ENCODE measurements at places on chromosomes 5 and 9.

- H3K4me3 ChIP-seq, result no peak overlapping the region
- peaks cover 41% of the 10 kb centered on the region for H3K27me3 ChIP-seq
- H3K4me1 ChIP-seq, result no peaks in the 10 kb centered on the region
- no peak for DNase-seq
These were observed 78.5 kb downstream of the LMX1B start for GRCh38 chr9:126692041-126692758.

DNA sequence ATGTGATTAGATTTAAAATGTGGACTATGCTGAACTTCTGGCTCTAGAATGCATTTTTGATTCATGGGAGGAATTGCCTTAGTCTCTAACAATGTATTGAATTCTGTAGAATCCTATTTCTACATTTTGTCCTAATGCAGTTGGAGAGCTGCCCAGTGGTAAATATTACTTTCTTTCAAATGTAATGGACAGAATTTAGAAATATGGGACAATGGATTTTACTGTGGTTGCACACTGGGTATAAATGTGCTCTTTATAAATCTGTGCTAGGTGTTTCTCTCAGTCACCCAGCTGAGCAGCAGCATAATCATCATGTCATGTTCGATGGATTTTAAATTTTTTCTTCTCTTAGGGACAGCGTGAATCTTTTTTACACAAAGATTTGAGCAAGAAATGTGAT, 141.7 kb downstream of the ADGRV1 start:
- DNase-seq, result no peak
- no peaks in the 10 kb centered on the region for H3K36me3 ChIP-seq
- H3K27me3 ChIP-seq, result peaks cover 3% of the 10 kb centered on the region
- no peaks in the 10 kb centered on the region for H3K4me1 ChIP-seq

DNA sequence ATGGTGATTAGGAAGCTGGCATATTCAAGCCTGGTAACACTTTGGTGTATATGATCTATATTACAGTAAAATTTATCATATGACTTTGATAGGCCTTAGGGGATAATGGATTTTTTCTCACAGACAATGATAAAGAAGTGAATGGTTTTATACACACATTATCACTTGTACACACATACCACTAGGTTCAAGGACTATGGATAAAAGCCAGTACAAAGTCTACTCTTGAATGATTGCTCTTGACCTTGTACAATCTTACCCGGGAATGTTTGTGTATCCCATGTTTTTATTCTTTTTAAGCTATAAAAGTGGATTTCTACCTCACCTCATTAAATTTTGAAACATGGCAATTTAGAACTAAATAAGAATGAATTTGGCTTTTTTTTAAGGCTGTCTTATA, 414.5 kb upstream of the ADAMTSL1 start:
- no peak overlapping the region for H3K4me3 ChIP-seq
- H3K27ac ChIP-seq, result no peak overlapping the region
- H3K27me3 ChIP-seq, result no peaks in the 10 kb centered on the region
- no peaks in the 10 kb centered on the region for H3K36me3 ChIP-seq
- DNase-seq, result no peak

- no peaks in the 10 kb centered on the region for H3K4me1 ChIP-seq
- no peaks in the 10 kb centered on the region for H3K27me3 ChIP-seq
- H3K36me3 ChIP-seq, result no peaks in the 10 kb centered on the region
- no peak for DNase-seq
- no peak overlapping the region for H3K4me3 ChIP-seq
- no peak overlapping the region for H3K27ac ChIP-seq
These were observed 369.7 kb downstream of the LRRC70 start for GRCh38 chr5:62948301-62948700.

- no peak for DNase-seq
- H3K36me3 ChIP-seq, result no peaks in the 10 kb centered on the region
- H3K27ac ChIP-seq, result no peak overlapping the region
- H3K4me3 ChIP-seq, result no peak overlapping the region
- H3K4me1 ChIP-seq, result no peaks in the 10 kb centered on the region
These were observed 143.4 kb downstream of the EPB41L4A start for GRCh38 chr5:112275671-112276070.

- no peaks in the 10 kb centered on the region for H3K27me3 ChIP-seq
- H3K27ac ChIP-seq, result no peak overlapping the region
- no peak for DNase-seq
- peaks cover 6% of the 10 kb centered on the region for H3K4me1 ChIP-seq
- no peak overlapping the region for H3K4me3 ChIP-seq
These were observed 1.8 kb upstream of the SELENOP start for GRCh38 chr5:42813533-42813932.

GRCh38 chr9:92446536-92446935, 22.3 kb upstream of the OMD start:
- no peaks in the 10 kb centered on the region for H3K27me3 ChIP-seq
- no peak overlapping the region for H3K27ac ChIP-seq
- H3K36me3 ChIP-seq, result no peaks in the 10 kb centered on the region
- no peaks in the 10 kb centered on the region for H3K4me1 ChIP-seq
- no peak overlapping the region for H3K4me3 ChIP-seq

DNA sequence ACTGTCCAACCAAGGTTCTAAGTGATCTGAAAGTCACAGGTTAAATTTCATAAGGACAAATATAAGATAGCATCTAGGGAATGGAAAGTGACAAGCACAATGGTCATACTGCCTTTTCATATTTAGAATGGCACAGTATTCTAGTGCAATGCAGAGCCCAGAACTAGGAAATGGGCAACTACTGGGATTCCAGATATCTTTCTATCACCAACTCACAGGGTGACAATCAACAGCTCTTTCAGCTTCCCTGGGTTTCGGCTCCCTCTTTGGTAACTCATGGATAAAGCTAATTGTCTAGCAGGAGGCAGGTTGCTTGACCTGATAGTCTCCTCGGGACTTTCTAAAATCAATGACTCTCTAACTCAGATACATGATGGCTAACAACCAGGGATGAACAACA, 60.4 kb downstream of the NR3C1 start:
- H3K4me3 ChIP-seq, result no peak overlapping the region
- DNase-seq, result no peak
- peak overlapping the region; percentile 58 for H3K27ac ChIP-seq

DNA sequence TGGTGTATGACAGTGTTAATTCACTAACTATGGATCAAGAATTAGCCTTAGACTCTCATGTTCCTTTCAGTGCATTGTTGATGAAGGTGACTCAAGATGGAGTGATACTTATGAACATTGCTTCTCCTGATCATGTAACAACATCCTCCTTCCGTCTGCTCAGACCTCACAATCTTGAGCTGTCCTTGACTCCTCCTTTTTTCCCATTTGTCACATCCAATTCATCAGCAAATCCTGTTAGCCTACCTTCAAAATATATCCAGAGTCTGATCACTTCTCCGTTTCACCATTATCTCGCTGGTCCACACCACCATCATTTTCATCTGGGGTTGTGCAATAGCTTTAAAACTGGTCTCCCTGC, 9.2 kb upstream of the SEMA6A start:
- no peaks in the 10 kb centered on the region for H3K4me1 ChIP-seq
- H3K4me3 ChIP-seq, result no peak overlapping the region
- H3K27me3 ChIP-seq, result peaks cover 47% of the 10 kb centered on the region
- no peaks in the 10 kb centered on the region for H3K36me3 ChIP-seq

GRCh38 chr9:136685790-136686533, 1.3 kb downstream of the AGPAT2 start:
- H3K4me1 ChIP-seq, result peaks cover 6% of the 10 kb centered on the region
- H3K36me3 ChIP-seq, result no peaks in the 10 kb centered on the region

GRCh38 chr9:18478501-18479361, 4.8 kb downstream of the ADAMTSL1 start:
- peaks cover 1% of the 10 kb centered on the region for H3K4me1 ChIP-seq
- no peaks in the 10 kb centered on the region for H3K36me3 ChIP-seq
- no peak overlapping the region for H3K4me3 ChIP-seq
- H3K27me3 ChIP-seq, result peaks cover 31% of the 10 kb centered on the region
- H3K27ac ChIP-seq, result no peak overlapping the region

DNA sequence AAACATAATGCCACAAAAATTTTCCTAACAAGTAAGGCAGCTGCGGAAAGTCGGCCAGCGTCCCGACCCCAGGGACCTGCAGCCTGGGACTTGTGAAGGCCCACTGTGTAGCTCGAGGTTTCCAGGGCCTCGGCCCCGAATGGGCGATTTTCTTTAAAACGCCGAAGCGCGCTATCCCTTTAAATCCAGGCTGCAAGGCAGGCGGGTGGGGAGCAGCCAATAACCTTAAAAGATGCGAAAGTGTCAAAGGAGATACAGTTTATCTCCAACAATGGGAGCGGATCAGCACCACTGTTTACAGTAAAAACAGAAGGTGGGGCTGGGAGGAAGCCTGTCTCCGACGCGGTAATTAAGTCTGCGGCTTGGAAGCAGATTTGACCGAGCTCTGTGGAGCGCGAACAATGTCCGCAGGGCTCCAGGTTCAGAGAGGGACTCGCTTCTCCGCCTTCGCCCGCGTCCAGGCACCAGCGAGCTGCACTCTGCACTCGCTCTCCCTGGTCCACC, 1.7 kb upstream of the ZSWIM6 start:
- peak overlapping the region; percentile 59 for H3K27ac ChIP-seq
- H3K4me3 ChIP-seq, result peak overlapping the region; percentile 67
- DNase-seq, result no peak
- H3K4me1 ChIP-seq, result peaks cover 49% of the 10 kb centered on the region
- H3K27me3 ChIP-seq, result peaks cover 30% of the 10 kb centered on the region

GRCh38 chr5:102529031-102529430, 30.2 kb upstream of the SLCO6A1 start:
- H3K27me3 ChIP-seq, result peaks cover 2% of the 10 kb centered on the region
- no peak overlapping the region for H3K27ac ChIP-seq
- no peak for DNase-seq
- H3K4me1 ChIP-seq, result no peaks in the 10 kb centered on the region

DNA sequence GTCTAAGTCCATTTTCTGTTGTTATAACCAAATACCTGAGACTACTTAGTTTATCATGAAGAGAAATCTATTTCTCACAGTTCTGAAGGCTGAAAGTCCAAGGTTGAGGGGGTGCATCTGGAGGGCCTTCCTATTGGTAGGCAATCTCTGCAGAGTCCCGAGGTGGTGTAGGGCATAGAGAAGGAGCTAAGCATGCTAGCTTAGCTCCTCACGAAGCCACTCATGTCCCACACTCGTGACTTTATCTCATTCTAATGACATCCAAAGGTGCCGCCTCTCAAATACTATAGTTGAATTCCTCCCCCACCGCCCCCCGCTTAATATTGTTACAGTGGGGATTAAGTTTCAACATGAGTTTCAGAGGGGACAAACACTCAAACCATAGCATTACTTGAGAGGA, 36.0 kb upstream of the ZBED3 start:
- H3K4me1 ChIP-seq, result no peaks in the 10 kb centered on the region
- H3K27me3 ChIP-seq, result peaks cover 3% of the 10 kb centered on the region
- DNase-seq, result no peak
- no peak overlapping the region for H3K4me3 ChIP-seq
- no peaks in the 10 kb centered on the region for H3K36me3 ChIP-seq

DNA sequence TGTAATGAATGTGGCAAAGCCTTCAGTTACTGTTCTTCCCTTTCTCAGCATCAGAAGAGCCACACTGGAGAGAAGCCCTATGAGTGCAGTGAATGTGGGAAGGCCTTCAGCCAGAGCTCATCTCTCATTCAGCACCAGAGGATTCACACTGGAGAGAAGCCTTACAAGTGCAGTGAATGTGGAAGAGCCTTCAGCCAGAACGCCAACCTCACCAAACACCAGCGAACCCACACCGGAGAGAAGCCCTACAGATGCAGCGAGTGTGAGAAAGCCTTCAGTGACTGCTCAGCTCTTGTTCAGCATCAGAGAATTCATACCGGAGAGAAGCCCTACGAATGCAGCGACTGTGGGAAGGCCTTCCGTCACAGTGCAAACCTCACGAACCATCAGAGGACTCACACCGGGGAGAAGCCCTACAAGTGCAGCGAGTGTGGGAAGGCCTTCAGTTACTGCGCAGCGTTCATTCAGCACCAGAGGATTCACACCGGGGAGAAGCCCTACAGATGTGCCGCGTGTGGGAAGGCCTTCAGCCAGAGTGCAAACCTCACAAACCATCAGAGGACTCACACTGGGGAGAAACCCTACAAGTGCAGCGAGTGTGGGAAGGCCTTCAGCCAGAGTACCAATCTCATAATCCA, 6.8 kb downstream of the RPL12 start:
- H3K36me3 ChIP-seq, result peaks cover 98% of the 10 kb centered on the region
- H3K4me3 ChIP-seq, result peak overlapping the region; percentile 8
- peak; percentile 60 for DNase-seq

- H3K27ac ChIP-seq, result no peak overlapping the region
- DNase-seq, result no peak
- peaks cover 24% of the 10 kb centered on the region for H3K36me3 ChIP-seq
- no peak overlapping the region for H3K4me3 ChIP-seq
These were observed 67.3 kb downstream of the PARP8 start for GRCh38 chr5:50733741-50734140.

GRCh38 chr9:121878271-121878822, 214.8 kb downstream of the TTLL11 start:
- no peaks in the 10 kb centered on the region for H3K4me1 ChIP-seq
- H3K36me3 ChIP-seq, result no peaks in the 10 kb centered on the region
- DNase-seq, result no peak
- no peak overlapping the region for H3K27ac ChIP-seq
- no peak overlapping the region for H3K4me3 ChIP-seq

DNA sequence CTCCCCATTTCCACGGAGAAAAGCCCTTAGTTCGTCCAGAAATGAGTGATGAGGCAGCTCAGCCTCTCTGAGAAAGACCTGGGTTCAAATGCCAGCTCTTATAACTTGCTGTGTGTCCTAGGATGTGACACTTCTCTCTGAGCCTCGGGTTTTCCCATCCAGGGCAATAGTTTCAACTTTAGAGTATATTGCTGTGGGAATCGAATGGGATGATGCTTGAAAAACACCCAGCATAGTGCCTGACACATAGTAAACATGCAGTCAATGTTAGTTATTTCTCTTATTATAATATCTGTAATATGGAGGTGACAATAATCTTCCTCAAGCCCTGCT, 430 bp upstream of the MAPKAP1 start:
- no peak for DNase-seq
- H3K36me3 ChIP-seq, result peaks cover 29% of the 10 kb centered on the region
- H3K4me1 ChIP-seq, result peaks cover 43% of the 10 kb centered on the region
- H3K27ac ChIP-seq, result peak overlapping the region; percentile 92
- peak overlapping the region; percentile 87 for H3K4me3 ChIP-seq

- H3K4me3 ChIP-seq, result no peak overlapping the region
- H3K36me3 ChIP-seq, result no peaks in the 10 kb centered on the region
- H3K27me3 ChIP-seq, result no peaks in the 10 kb centered on the region
- H3K4me1 ChIP-seq, result no peaks in the 10 kb centered on the region
- DNase-seq, result no peak
These were observed 142.2 kb downstream of the ZNF462 start for GRCh38 chr9:107005201-107005600.

- peaks cover 13% of the 10 kb centered on the region for H3K4me1 ChIP-seq
- no peak overlapping the region for H3K27ac ChIP-seq
- peak overlapping the region; percentile 70 for H3K4me3 ChIP-seq
- no peaks in the 10 kb centered on the region for H3K36me3 ChIP-seq
- H3K27me3 ChIP-seq, result peaks cover 66% of the 10 kb centered on the region
These were observed 1.2 kb downstream of the LHFPL2 start for GRCh38 chr5:78647351-78647818.

GRCh38 chr9:93253633-93254032, 69.7 kb downstream of the WNK2 start:
- H3K36me3 ChIP-seq, result no peaks in the 10 kb centered on the region
- H3K4me1 ChIP-seq, result no peaks in the 10 kb centered on the region
- H3K27ac ChIP-seq, result no peak overlapping the region
- DNase-seq, result no peak
- H3K27me3 ChIP-seq, result no peaks in the 10 kb centered on the region
- H3K4me3 ChIP-seq, result no peak overlapping the region

- H3K4me3 ChIP-seq, result no peak overlapping the region
- no peaks in the 10 kb centered on the region for H3K27me3 ChIP-seq
- H3K36me3 ChIP-seq, result peaks cover 91% of the 10 kb centered on the region
- DNase-seq, result no peak
- H3K4me1 ChIP-seq, result peaks cover 12% of the 10 kb centered on the region
These were observed 26.5 kb downstream of the MRPS27 start for GRCh38 chr5:72293495-72294055.

All from activated T-cell treated with anti-CD3 and anti-CD28 coated beads, Interleukin-2, amount 50 U/mL, for 24 hours (primary cell).